ENCODE measurements at places on chromosomes 12 and 14.

- no peak for DNase-seq
Observed at GRCh38 chr14:53894456-53894855, 62.2 kb downstream of the BMP4 start.

GRCh38 chr14:72558721-72559120 lies 335.2 kb downstream of the DPF3 start:
- no peak for DNase-seq

GRCh38 chr14:50666772-50667683 lies 1.1 kb downstream of the SAV1 start:
- DNase-seq, result peak; percentile 36

- peak; percentile 66 for DNase-seq
Observed at GRCh38 chr14:24430143-24430681, 458 bp downstream of the KHNYN start.

DNA sequence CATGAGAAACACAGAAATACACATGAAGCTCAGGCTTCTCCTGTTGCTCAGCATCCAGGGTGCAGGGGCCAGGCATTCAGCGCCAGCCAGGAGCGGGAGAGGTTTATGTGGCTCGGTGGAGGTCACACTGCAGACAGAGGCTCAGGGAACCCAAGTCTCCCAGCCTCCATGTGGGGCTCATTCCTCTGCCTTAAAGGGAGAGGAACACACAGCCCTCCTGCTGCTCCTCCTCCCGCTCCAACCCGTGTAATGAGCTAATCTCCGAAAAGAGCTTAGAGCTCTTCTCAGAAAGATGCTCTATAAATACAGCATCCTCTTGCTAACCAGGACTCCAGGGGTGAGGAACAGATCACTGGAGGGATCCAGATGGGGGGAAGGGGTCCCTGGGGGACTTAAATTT lies 28.2 kb downstream of the FGF6 start:
- DNase-seq, result no peak

GRCh38 chr14:73472185-73473114 lies 14.1 kb upstream of the NUMB start:
- DNase-seq, result no peak

GRCh38 chr14:61388976-61389576 lies 67.7 kb downstream of the PRKCH start:
- DNase-seq, result peak; percentile 48

DNA sequence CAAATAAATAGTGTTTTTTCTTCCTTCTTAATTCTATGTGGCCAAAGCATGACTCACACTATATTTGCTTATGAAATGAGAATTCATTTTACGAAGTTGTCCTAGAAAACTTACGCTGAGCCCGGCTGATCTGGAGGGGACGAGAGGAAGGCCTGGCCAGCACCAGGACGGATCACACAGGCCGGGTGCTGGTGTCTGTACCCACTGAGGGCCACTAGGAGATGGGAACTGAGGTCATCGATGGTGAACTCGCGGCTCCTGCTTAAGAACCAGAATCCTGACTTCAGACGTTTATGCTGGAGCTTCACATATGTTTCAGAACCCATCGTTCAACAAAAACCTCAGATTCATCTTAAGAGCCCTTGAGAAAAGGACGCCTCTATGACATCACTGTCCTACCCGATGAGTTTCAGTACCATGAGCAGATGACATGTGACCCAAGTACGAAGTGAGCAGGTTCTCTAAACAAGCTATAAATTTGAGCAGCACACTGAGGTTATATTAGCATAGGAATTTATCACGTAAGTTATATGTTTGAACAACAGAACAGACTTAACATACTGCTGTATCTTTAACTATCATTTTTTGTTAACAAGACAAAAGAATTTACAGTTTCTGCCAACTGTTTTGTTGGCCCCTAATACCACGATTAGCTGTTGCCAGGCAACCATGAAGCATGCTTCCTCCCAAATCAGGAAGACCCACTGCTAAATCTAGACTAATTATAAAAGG lies 111.9 kb downstream of the FOXN3 start:
- DNase-seq, result peak; percentile 18

GRCh38 chr12:114668151-114668885 lies 15.7 kb downstream of the TBX3 start:
- peak; percentile 60 for DNase-seq

DNA sequence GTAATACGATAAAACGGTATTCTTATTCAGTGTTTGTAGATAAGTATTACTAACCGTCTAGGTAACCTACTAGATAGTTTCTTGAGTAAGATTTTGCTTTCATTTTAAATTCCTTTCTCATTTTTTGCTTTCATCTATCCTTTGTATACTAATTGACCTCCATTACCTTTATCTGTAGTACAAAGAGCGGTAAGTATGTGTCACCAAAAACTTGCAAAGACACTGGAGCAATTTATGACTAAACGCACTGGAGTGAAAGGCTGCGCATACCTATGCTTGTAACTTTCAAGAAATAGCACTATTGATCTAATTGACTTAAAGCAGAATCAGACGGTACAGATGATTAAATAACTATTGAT lies 1.7 kb downstream of the ARHGAP5 start:
- DNase-seq, result peak; percentile 33

DNA sequence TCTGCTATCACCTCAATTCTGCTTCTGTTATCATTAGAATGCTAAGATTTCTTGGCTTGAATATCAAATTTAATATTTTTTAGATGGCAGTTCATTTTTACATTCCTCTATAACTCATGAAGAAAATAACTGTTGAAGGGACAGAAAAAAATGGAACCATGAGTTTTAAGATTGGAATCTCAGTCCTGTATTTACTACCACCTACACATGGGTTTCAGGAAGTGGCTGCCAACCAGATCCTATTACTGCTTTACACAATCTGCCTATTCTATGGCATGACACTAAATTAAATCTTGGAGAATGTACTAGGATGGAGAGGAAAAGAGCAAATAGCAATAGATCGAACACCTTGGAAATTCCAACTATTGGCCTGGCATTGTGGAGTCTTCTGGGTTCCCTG lies 140.8 kb downstream of the DUSP6 start:
- DNase-seq, result no peak

GRCh38 chr12:113332688-113333417 lies 2.1 kb downstream of the SLC8B1 start:
- DNase-seq, result no peak

- peak; percentile 57 for DNase-seq
Observed at GRCh38 chr12:50224026-50224692, 57.0 kb upstream of the CERS5 start.

DNA sequence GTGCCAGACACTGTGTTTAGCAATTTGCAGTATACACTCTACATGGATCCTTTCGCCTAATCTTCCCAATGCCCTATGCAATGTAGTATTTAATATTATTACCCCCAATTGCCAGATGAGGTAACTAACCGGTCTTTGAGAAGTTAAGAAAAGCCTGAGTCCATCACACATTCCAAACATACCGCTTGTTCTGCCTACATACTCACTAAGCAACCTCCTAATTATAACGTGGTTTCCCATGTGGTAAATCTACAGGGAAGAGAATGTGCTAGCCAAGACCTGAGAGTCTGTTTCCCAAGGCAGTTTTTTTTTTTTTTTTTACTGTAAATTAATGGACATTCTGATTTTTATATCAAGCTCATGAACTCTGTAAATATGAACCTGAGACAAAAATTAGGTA lies 37.2 kb downstream of the ATP2B1 start:
- no peak for DNase-seq

- no peak for DNase-seq
Observed at GRCh38 chr12:64192644-64193444, 29.3 kb downstream of the KICS2 start.

DNA sequence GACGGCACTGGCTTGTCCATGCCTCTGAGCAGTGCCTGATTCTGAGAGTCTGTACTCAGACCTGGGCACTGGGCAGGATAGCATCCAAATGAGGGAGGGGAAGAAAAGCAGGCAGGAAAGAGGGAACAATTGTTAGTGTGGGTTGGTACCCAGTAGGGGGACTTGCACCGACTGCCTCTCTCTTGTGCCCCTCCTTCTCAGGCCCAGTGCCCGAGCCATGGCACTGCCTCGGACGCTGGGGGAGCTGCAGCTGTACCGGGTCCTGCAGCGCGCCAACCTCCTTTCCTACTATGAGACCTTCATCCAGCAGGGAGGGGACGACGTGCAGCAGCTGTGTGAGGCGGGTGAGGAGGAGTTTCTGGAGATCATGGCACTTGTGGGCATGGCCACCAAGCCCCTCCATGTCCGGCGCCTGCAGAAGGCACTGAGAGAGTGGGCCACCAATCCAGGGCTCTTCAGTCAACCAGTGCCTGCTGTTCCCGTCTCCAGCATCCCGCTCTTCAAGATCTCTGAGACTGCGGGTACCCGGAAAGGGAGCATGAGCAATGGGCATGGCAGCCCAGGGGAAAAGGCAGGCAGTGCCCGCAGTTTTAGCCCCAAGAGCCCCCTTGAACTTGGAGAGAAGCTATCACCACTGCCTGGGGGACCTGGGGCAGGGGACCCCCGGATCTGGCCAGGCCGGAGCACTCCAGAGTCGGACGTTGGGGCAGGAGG lies 2.2 kb downstream of the NAB2 start:
- DNase-seq, result no peak
